Activated CD4-positive, CD25-positive, alpha-beta regulatory T cell treated with anti-CD3 and anti-CD28 coated beads, Interleukin-2, amount 50 U/mL, for 72 hours (primary cell): ENCODE measurements at places on chromosomes 13 and 19.

DNA sequence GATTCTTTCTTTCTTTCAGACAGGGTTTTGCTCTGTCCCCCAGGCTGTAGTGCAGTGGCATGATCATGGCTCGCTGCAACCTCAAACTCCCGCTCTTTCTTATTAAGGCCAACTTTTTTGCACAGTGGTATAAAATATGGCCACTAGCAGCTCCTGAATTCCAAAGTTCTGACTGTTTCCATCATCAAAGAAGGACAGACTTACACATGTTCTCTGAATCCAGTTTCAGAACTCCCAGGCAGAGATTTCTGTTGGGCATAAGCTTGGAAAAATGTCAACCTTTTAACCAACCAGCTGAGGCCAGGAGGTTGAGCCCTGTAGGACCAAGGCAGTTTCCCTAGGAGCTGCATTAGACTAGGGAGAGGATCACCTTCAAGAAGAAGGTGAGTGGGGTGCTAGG lies 184.1 kb downstream of the HS6ST3 start:
- no peak for DNase-seq

- no peak for DNase-seq
Measured at GRCh38 chr13:67139551-67139950, 90.6 kb downstream of the PCDH9 start.

DNA sequence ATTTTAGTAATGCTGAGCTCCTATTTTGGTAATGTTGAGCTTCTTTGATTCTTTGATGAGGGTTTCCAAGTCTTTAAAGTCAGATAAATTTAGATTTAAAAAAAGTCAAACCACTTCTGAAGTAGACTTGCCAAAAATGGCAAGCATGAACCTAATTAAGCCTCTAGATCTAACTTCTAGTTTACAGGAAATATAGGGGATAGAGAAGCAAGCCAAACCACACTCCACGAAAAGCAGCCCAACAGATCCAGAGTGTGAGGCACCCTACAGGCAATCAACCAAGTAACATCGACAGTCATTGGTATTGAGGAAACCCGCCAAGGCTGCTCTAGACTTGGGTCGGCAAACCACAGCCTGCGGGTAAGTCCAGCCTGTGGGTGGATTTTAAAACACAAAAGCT lies 3.7 kb downstream of the GGACT start:
- DNase-seq: no peak

- DNase-seq: no peak
Measured at GRCh38 chr19:30001301-30001700, 59.3 kb downstream of the URI1 start.

GRCh38 chr13:91166714-91167511 lies 180.6 kb upstream of the MIR17HG start:
- no peak for DNase-seq

GRCh38 chr19:15381864-15382263 lies 2.3 kb upstream of the AKAP8 start:
- no peak for DNase-seq

DNA sequence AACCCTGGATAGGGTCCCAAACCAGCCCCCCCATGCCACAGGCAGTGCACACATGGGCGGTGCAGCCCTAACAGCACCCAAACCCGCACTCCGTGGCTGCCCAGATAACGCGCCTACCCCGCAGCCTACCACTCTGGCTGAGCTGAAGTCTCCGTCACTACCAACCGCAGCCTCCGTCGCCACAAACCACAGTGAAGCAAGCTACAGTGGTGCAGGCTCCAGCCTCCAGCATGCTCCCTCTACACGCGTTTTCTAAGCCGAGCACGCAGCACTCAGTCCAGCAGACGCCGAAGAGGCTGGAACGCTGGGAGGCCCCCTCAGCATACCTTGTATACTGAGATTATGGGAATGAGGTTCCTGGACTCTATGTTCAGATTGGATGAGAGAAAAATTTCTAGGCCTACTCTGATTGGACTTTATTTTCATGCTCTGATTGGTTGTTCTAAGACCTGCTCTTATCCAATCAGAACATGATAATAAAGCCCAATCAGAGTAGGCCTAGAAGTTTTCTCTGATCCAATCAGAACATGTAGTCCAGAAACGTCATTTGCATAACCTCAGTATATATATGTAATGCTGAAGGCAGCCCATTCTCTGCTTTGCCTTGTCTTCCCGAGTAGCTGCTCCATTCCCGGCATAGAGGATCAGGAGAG lies 56.7 kb upstream of the C1QTNF9B start:
- DNase-seq: no peak

DNA sequence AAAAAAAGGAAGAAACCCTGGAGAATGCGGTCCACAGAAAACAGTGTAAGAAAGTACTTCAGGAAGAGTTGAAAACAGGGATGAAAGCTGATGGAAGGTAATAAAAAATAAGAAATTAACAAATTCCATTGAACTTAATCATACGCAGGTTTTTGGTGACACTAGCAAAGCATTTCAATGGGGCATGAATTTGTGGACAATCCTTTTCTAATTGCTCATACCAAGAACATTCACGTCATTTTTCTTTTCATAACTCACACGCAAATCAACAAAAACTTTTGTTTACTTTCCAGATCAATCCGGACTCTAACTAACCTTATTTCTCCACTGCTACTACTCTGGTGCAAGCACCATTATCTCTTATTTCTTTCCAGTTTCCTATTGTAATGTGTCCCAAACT lies 1195.0 kb downstream of the SLITRK5 start:
- no peak for DNase-seq

GRCh38 chr13:44463759-44464158 lies 90.1 kb downstream of the SERP2 start:
- DNase-seq: no peak

- DNase-seq: no peak
Measured at GRCh38 chr13:26010487-26011207, 41.2 kb downstream of the SHISA2 start.

GRCh38 chr13:102816708-102817107 lies 17.8 kb downstream of the BIVM start:
- DNase-seq: no peak

DNA sequence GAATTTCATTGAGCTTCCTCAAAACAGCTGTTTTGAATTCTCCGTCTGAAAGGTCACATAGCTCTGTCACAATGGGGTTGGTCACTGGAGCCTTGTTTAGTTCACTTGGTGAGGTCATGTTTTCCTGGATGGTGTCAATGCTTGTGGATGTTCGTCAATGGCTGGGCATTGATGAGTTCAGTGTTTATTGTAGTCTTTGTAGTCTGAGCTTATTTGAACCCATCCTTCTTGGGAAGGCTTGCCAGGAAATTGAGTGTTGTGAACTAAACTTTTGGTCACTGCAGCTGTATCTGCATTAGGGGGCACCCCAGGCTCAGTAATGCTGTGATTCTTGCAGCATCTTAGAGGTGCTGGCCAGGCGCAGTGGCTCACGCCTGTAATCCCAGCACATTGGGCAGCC lies 22.0 kb downstream of the BLOC1S3 start:
- DNase-seq: no peak

GRCh38 chr19:46288896-46289588 lies 7.8 kb upstream of the HIF3A start:
- no peak for DNase-seq

DNA sequence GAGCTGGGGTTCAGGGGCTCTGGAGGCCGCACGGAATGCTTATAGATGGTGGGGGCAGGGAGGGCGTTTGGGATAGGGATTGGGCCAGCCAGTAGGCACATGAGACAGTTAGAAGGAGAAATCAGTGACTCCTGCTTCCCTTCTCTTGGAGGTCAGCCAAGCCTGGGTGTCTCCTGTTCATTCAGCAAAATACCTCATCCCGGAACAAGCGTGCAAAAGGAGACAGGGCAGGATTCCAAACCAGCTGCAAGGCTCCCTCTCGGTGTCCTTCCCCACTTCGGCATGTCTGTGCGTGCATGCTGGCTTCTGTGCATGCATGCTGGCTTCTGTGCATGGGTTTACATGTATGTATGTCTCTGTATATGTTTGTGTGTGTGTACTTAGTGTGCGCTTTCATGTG lies 37.3 kb upstream of the PEPD start:
- DNase-seq: no peak

DNA sequence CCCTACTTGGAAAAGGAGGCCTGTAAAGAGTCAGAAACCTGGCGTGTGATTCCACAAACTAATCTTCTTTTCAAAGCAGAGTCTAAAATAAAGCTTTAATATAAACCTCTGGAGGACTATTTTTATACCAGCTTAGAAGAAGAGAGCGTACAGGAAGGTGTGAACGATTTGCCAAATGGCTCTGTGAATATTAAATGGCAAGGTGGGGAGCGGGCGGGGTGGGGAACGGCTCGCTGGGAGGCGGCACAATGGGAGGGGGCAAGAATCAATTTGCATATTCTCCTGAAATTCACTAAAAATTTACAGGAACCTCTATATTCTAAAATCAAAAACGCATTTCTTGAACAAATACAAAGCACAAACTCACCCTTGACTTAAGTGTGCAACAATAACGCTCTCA lies 982 bp downstream of the ZNF780B start:
- no peak for DNase-seq

DNA sequence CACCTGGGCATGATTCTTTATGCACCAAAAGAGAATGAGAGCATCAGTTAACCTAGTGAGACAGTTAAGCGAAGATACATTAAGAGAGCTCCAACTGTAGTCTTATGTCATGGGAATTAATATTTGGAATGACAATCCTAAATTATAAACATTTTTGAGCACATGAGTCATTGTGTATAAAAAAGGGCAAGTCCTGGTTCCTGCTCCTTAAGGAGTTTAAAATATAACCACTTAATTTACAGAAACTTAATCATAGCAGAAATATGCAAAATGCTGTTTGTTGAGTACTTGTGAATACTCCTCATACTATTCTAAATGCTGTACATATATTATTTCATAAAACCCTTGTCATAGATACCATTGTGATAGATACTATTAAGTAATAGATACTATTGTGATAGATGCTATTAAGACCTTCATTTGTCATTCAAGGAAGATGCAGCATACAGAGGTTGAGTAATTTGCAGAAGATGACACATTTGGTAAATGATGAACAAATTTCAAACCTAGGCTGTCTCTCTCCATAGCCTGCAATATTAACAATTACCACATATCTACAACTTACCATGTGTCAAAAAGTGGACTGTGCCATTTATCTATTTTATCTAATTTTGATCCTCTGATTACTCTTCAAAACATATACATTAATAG lies 301.0 kb downstream of the TBC1D4 start:
- DNase-seq: no peak

GRCh38 chr19:22628401-22628800 lies 5.7 kb upstream of the ZNF492 start:
- DNase-seq: no peak

DNA sequence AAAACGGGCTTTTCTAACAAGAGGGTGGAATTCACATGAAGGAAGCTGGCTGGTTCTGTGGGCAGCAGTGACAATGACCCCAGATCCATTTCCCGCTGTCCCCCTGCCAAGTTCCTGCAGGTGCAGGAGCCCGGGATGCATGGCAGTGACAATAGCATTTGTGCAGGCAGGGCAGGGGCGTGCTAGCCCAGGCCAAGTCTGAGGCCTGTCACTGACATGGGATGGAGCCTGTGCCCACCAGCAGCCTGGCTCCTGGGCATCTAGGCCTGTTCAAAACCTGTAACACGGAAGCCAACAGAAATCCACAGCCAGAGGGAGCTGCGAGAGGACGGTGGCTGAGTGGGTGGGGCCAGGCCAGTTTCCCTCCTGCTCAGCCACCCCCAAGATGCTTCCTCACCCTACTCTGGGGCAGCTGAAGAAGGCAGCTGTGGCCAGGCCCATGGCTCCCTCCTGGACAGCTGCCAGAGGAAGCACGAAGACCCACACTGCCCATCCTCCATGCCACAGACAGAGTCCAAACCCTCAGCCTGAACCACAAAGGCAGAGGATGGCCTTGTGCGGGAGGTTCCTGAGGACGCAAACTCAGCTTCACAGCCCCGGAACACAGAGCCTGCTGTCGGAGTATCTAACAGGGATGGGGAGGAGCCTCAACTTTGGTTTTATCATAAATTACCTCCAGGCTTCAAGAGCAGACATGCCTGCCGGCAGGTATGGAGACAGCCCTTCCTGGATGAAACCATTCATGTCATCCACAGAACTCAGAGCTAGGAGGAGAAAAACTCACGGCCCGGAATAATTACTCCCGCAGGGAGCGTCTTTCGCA lies 74.0 kb downstream of the CEBPG start:
- no peak for DNase-seq

DNA sequence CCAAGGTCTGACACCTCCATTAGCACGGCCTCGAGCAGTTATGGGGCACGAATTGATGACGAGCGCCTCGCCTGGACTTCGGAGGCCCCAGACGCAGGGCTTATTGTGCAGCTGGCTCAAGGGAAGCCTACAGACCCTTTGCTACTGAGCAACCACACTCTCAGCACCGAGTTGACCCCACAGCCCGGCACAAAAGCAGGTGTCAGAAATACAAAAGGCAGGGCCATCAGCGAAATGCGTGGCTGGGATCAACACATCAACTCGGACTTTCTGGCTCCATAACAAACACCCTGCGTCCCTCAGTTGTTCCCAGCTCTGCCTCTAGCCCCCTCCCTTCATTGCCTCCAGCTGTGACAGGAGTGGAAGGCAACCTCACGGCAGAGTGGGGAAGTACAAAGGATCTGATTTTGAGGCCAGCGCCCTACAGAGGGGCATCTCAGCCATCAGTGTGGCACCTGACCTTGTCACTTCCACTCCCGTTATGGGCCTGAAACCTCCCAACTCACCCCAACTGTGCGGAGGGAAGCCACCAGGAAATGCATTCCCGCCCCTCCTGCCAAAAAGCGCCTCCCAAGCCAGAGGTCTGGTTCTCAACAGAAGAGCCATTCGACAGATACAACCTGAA lies 18.0 kb downstream of the PEPD start:
- no peak for DNase-seq

DNA sequence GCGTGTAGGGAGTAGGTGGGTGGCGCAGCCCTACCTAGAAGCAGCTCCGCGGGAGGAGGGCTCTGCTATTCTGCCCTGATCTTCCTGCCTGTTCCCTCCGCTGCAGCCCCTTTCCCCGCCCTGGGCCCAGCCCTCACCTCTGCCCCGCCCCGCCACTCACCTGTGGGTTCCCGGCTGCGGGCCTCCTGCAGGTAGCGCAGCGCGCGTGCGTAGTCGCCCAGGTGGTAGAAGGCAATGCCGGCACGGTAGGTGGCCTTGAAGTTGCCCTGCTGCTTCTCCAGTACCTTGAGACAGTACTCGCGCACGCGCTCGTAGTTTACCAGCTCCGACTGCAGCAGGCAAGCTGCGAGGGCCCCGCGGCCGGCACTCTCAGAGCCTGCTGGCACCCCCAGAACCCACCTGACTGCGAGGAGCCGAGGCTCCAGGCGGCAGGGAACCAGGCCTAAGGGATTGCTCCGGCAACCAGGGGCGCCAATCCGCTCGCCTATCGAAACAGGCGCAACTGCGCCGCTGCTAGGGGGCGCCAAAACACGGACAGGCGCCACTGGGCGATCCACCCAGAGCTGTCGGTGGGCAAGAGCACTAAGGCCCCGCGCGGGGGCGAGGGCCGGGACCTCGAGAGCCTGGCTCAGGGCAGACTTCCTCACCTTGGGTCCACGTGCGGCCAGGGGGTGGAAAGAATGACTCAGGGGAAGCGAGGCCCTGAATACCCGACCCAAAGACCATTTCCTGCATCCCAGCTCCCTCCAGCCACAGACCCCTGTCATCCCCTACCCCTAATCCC lies 965 bp downstream of the TTC9B start:
- no peak for DNase-seq

GRCh38 chr19:6714749-6715555 lies 5.5 kb downstream of the C3 start:
- DNase-seq: no peak

- peak; percentile 47 for DNase-seq
Measured at GRCh38 chr13:40666933-40667621, 636 bp upstream of the FOXO1 start.
